ENCODE measurements at places on chromosomes 1 and 21.

- no peak for DNase-seq
These were observed 285.9 kb upstream of the VAMP3 start for GRCh38 chr1:7485086-7485780.

- DNase-seq: no peak
These were observed 440.3 kb upstream of the B3GALT2 start for GRCh38 chr1:193626695-193627094.

DNA sequence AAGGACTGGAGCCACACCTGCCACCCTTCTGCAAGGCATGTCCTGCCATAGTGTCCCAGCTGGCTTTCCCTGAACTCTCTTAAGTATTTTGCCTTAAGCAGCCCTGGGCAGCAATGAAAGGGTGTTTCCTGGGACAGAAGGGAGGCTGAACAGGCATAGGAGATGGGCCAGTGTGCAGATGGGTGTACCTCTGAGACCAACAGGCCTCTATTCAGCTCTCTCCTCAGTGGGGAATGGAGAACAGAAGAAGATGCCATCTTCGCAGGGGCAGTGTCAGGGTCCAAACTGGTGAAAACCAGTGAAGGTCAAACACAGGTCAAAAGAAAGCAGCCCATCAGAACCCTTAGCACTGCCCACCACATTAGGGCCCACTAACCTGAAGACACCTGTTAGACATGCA, 53.2 kb downstream of the FAM78B start:
- DNase-seq: no peak

DNA sequence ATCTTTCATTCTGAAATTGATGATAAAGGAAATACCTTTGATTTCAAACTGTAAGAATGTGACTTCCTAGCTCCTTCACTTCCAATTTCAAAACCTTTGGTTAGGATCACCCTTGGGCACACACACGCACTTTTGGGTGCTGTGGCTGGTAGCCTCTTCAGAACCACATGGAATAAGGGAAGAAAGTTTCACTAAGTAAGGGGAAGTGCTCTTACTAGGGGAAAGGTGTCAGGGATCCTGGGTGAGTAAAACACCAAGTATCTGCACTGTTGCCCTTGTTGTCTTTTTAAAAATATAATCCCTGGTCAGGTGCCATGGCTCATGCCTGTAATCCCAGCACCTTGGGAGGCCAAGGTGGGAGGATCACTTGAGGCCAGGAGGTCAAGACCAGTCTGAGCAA, 132.4 kb downstream of the SDCCAG8 start:
- no peak for DNase-seq

- no peak for DNase-seq
These were observed 23.9 kb downstream of the CD2 start for GRCh38 chr1:116777831-116778830.

- DNase-seq: no peak
These were observed 8.6 kb upstream of the TFF1 start for GRCh38 chr21:42374864-42375499.

DNA sequence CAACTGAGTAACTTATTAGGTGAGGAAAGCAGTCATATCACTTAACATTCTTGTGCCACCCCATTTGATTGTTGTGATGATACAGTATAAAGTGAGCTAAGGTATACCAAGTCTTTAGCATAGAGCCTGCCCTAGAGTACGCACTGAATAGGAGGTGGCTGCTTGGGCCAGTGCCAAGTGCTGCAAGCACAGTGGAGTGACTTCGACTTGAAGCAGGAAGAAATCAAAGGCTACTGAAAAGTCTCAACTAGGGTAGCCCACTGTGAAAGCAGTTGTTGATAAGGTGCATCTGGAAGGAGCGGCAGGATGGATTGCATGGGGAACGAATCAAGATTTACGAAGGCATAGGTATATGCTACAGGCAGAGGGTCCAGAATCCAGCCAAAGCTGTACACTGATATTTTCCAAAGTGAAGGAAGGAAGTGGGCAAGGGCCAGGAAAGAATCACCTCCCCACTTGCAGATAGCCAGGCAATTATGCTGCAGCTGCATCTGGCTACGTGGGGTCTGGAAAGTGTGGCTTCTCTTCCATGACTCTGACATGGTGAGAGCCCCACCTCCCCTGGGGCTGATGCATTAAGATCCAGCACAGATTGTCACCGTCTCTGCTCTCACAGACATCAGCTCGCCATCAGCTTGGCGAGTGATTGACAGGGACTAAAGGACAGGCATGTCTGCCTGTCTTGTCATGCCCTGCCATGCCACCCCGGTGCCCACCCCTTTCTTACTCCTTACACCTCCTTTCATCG, 287.0 kb upstream of the PLXNA2 start:
- no peak for DNase-seq

GRCh38 chr1:94926915-94927404, at the start of gene CNN3:
Gene CNN3 (minus strand): TSS chr1:94927110. CDS start chr1:94926894, 216 bp downstream.
- peak; percentile 74 for DNase-seq

DNA sequence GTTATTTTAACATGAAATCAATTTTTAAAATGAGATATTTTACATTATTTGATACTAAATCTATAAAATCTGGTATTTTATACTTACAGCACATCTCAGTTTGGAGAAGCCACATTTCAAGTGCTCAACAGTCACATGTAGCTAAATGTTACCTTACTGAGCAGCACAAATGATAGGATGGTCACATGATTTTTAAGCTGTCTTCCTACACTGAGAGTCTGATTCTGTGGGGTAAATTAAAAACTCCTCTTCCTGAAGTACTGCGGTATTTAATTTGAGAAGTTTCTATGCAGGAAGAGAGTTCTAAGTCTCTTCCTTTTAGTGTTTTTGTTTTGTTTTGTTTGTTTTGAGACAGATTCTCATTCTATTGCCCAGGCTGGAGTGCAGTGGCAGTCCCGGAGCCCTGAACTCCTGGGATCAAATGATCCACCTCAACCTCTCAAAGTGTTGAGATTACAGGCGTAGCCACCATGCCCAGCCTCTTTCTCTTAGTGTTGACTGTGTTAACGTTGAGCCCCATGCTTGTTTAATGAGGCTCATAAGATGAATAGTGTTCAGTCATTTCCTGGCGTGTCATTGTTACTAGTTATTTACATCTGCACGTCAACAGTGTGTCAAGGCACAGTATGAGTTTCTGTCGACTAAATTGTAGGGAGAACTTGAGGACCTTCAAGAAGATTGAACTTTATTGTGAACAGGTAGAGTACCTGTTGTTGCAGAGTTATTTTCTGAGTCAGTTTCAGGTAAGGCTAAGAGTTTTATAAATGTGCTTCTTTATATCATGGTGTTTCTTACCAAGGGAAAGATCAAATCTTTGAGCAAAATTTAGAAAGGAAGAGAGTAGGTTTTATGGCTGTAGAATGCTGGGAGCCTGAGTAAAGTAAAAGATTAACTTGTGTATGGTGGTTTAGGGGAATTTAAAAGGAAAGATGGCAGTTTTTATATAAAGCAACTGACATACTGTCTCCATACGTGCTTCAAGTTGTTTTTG, 3.3 kb downstream of the CNST start:
- peak; percentile 39 for DNase-seq

- DNase-seq: no peak
These were observed 2133.0 kb downstream of the NCAM2 start for GRCh38 chr21:23131177-23131576.

DNA sequence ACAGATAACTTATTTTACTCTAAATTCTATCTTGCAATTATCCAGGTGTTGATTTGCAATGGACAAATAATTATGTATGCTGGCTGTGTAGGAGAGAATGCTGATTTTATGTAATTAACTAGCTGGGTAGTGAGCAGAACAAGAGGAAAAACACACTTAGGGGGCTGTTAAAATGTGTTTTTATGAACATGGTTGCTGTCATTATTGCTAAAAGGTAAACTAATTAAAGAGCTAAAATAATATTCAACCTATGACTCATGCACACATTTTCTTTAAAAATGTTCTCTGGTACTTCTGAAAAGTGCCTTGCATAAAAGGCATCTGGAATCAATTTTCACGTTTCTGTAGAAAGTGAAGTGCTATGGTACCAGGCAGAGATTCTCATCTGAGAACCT, 192.8 kb upstream of the C8B start:
- no peak for DNase-seq

- no peak for DNase-seq
These were observed 6.6 kb downstream of the EIF3I start for GRCh38 chr1:32228771-32229170.

GRCh38 chr1:39996396-39997004, 41.6 kb downstream of the MFSD2A start:
- DNase-seq: no peak

GRCh38 chr1:38190983-38191382, 144.4 kb upstream of the POU3F1 start:
- no peak for DNase-seq

DNA sequence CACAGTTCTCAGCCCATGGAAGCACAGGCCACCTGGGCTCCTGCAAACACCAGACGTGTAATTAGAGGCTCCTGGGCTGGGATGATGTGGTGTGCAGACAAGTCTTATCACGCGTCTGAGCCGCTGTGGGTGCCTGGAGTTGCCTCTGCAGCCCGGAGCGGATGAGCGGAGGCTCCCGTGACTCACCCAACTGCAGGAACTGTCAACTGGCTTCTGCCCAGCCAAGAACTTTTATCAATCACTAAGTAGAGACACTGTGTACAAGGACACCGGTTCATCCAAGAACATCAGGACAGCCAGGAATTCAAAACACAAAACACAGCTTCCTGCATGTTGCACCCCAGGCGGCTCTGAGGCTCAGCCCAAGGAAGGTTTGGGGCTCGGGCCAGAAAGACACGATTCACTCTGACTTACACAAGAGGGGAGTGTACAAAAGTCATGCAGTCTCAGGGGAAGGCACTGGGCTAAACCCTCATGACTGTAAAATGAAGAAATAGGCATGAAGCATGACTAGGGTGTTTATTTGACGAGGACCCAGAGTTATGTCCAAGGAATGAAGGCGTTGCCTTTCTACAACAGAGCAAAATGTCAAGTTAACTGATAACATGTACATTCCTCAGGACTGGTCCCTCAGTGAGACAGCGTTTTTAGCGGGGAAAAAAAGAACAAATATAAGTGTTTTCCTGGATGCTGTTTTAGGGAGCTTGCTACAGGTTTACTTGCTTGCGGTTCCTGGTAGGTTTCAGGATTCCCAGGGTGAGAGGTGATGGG, 21.1 kb downstream of the ERRFI1 start:
- DNase-seq: no peak

GRCh38 chr1:205760606-205761005, 10.6 kb upstream of the NUCKS1 start:
- DNase-seq: no peak

DNA sequence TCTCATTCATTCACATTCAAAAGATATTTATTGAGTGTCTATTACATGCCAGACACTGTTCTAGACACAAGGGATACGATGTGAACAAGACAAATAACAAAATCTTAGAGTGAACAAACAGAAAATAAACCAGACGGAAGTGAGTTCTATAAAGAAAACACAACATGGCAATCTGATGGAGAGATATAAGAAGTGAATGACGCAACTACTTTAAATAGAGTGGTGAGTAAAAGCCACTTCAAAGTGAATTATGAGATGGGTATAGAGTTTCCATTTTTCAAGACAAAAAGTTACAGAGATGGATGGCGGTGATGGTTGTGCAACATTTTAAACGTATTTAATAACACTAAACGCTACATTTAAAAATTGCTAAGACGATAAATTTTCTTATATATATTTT, 75.4 kb downstream of the CEP170 start:
- DNase-seq: no peak

GRCh38 chr1:11948822-11949458, 14.4 kb downstream of the PLOD1 start:
- DNase-seq: no peak

- no peak for DNase-seq
These were observed 37.0 kb downstream of the KCNJ15 start for GRCh38 chr21:38293765-38294164.

- no peak for DNase-seq
These were observed 249.8 kb downstream of the SETD4 start for GRCh38 chr21:35810431-35810970.

DNA sequence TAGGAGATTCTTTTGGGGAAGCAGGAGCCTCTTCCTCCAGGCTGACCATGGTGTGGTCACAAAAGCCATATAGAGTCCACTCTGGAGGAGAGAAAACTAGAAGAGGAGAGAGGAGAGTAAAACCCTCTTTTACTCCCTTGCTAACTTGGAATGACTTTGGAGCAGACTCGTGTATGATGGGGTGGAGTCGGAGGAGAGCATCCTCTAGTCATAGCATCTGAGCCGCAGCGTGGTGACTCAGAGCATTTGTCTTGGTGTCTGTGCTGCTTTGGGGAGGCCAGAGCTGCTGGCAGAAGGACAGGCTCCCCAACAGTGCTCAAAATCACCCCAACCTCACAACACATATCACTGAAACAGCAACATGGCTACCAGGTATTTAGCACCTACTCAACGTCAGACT, 11.1 kb downstream of the HTR6 start:
- DNase-seq: no peak

GRCh38 chr1:56961426-56961825, 4.4 kb downstream of the C8B start:
- DNase-seq: no peak

GRCh38 chr1:174894117-174894762, 105.5 kb upstream of the CACYBP start:
- no peak for DNase-seq

DNA sequence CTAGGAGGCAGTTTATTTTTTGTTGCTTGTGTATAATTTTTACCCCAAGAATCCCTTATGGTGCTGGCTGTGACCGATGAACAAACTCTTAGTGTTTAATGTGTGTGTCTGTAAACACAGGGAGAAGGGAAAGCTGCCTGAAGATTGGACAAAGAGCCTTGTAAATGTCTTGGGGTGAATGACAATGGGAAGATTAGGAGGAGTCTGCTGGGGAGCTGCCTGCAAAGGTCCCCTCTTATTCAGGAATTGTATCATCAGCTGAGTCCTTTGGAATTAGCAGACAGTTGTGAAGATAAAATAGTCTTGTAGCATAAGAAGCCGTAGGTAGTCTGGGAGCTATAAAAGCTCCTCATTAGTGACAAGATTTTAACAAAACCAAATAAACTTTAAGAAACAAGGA, 88.4 kb downstream of the RUNX1 start:
- no peak for DNase-seq

- DNase-seq: no peak
These were observed 170.4 kb downstream of the LIPI start for GRCh38 chr21:14040386-14040785.

GRCh38 chr1:185894791-185895190, 160.6 kb downstream of the HMCN1 start:
- no peak for DNase-seq

- DNase-seq: no peak
These were observed 3.4 kb downstream of the TRIM45 start for GRCh38 chr1:117118137-117118536.

All from activated T-cell treated with anti-CD3 and anti-CD28 coated beads, Interleukin-2, amount 50 U/mL, for 1 hour (primary cell).